ENCODE measurements at places on chromosomes 1 and 21. TPM values are rescaled to one million over a fixed set of nuclear protein-coding genes. Genes with fewer than 3 reads are reported as not detected.
A peak's percentile ranks its signal among the peaks of the same experiment; 100 is the strongest.

- DNase-seq = no peak
- peaks cover 18% of the 10 kb centered on the region for H3K4me1 ChIP-seq
- H3K4me3 ChIP-seq = no peak overlapping the region
- H3K36me3 ChIP-seq = peaks cover 6% of the 10 kb centered on the region
Measured at GRCh38 chr1:198201956-198202784, 45.4 kb downstream of the NEK7 start.

Gene OR2T12
- total RNA-seq = not detected

Gene LCE3E
- not detected for total RNA-seq

Gene OR14K1
- total RNA-seq = not detected

DNA sequence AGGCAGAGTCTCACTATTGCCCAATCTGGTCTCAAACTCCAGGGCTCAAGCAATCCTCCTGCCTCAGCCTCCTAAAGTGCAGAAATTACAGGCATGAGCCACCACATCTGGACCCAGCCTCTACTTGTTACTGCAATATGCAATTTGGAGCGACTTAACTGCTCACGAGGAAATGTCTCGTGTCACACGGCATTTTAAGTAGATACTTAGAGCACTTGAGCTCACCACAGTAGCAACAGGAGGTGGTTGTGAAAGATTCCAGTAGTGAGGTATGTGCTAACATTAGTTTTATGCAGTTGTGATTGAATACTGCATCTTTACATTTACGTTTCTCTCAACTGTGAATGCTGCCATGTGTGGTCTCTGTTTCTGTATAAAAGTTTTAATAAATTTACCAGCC, 5.8 kb upstream of the NDUFV3 start:
- no peaks in the 10 kb centered on the region for H3K27me3 ChIP-seq
- no peak overlapping the region for H3K4me3 ChIP-seq
- no peak for DNase-seq
- H3K4me1 ChIP-seq = peaks cover under 1% of the 10 kb centered on the region

Gene THAP3
- 13.5 TPM for total RNA-seq

DNA sequence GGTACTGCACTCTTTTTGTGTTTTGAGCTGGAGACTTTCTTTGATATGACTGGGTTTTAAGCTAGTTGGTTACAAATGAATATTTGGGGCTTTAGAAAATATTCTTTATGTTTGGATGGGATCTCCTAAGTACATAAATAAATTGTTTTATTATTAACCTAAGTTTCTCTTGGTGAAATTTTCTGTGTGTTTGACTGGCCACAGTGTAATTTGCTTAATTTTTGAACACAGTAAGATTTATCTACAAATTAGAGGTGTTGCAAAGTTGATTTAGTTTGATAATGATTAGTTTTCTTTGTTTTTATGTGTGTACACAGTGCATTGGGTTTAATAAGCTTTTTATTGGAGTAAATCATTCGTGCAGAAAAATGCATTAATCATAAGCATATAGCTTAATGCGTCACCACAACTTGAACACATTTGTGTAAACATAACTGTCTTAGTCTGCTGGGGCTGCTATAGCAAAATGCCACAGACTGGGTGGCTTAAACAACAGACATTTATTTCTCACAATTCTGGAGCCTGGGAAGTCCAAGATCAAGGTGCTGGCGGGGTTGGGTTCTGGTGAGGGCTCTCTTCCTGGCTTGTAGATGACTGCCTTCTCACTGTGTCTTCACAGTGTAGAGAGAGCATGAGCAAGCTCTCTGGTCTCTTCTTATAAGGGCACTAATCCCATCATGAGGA, 17.4 kb upstream of the SLC6A9 start:
- peaks cover 23% of the 10 kb centered on the region for H3K4me1 ChIP-seq
- DNase-seq = no peak
- H3K27me3 ChIP-seq = peaks cover 2% of the 10 kb centered on the region
- peak overlapping the region; percentile 93 for H3K27ac ChIP-seq
- H3K4me3 ChIP-seq = peak overlapping the region; percentile 82
- no peaks in the 10 kb centered on the region for H3K36me3 ChIP-seq

Data from endothelial cell (in vitro differentiated cells).